Suppressor macrophage treated with lipopolysaccharide for 4 hours (primary cell): ENCODE measurements at places on chromosomes 1 and 21.
A peak's percentile ranks its signal among the peaks of the same experiment; 100 is the strongest.

GRCh38 chr21:41497008-41497407, 10.9 kb downstream of the TMPRSS2 start:
- DNase-seq = no peak

DNA sequence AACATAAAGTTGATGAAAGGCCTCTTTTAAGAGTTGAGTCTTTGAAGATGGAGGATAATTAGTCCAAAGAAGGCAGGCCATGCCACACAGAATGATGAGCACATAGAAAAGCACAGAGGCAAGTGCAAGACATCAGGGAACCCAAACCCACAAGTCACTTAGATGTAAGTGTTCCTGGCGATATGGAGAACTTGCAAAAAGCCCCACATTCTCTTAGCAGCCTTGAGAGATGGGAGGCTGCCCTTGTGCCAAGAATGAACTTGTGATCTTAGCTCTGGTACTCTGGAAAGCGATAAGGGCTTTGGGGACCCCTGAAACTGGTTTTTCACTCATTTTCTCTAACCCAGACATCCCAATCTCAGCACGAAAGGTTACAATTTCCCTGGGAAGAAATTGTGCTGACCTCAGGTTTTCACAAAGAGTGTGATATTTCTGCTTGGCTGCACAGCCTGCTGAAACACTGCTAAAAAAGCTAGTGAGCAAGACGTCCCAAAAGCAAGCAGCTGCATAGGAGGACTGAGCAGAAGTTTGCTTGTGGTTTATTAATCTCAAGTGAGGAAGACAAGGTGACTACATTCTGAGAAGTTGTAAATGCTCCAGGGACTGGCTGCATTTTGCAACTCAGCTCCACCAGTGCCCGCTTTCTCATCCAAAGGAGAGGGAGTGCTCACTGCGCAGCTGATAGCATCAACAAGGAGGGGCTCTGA, 496.9 kb upstream of the CAMK1G start:
- DNase-seq = no peak

DNA sequence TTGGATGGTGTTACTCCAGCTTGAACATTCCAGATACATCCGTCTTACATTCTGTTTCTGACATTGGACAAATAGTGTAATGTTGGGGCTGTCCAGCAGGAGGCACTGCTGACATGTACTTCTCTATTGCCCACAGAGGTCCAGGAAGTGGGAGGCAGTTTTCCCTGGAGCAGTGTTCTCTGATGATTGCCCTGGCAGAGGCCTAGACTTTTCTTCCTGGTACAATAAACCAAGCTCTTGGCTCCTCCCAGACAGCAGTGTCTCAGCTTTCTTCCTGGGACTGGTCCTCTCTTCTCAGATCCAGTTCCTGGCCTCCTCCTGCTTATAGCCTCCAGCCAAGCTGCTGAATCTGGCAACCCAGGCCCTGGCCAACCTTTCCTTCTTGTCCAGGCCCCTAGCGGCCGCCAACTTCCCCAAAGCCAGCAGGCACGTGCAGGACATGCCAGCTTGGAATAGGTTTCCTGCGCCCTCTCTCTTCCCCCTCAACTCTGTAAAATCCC, 14.9 kb upstream of the IFNLR1 start:
- DNase-seq = peak; percentile 79

DNA sequence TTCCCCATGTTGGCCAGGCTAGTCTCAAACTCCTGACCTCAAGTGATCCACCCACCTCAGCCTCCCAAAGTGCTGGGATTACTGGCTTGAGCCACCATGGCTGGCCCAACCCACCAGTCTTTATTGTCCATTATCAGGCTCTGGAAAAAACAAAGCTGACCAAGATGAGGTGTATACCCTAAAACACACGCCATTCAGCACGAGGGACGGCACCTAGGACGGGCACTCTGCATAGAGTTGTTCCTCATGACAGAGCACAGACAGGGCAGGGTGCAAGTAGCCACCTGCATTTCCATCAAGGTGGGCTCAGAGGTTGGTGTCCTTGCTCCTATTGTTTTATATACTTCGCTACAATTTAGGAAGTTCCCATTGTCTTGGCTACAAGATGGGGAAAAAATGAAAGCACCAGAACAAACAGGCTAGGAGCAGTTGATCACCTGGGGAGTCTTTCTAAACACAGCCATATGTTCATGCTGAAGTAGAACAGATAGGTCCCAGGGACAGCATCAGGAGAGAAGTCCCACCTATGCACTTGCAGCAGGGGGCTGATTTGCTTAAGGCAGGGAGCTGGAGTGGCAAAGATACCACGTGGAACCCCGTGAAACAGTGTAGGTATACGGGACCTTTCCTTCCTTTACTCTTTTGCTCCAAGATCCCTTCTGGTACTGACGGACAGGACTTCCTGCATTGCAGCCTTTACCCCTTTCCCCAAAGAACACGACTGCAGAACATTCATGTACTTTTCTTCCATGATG, 4.5 kb downstream of the KRTCAP2 start:
- DNase-seq = no peak

- no peak for DNase-seq
These were observed 39.8 kb downstream of the SNAP47 start for GRCh38 chr1:227774821-227775661.

GRCh38 chr21:43771199-43771675, 4.9 kb downstream of the CSTB start:
- DNase-seq = no peak

- no peak for DNase-seq
These were observed 14.2 kb downstream of the UCK2 start for GRCh38 chr1:165841582-165842017.

DNA sequence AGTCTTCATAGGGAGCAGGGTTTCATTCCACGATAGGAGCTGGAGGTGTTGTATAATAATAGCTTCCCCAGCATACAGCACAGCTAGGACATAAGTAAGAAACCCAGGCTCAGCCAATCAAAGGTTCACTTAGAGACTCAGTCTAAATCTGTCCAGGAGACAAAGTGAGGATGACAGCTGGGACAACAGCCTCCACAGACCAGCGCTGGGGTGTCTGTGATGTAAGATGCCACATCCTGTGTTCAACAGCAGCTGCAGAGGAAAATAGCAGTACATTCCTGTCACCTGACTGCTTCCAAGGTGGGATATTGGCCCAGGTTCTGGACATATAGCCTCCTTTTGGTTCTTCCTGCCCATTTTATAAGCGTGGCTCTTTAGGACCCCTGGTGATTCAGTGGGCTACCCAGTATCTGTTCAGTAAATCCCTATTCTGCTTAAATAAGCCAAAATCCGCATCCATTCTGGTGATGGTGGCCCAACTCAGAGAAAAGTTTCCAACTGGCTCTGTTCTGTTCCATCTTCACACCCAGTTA, 176.8 kb upstream of the SYT6 start:
- no peak for DNase-seq

DNA sequence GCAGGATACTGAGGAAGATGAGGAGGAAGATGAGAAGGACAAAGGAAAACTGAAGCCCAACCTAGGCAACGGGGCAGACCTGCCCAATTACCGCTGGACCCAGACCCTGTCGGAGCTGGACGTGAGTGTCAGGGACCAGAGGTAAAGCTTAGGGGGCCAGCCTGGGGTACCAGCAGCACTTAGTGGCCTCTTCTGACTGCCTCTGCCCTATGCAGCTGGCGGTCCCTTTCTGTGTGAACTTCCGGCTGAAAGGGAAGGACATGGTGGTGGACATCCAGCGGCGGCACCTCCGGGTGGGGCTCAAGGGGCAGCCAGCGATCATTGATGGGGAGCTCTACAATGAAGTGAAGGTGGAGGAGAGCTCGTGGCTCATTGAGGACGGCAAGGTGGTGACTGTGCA, 17.6 kb downstream of the KDF1 start:
- DNase-seq = no peak

DNA sequence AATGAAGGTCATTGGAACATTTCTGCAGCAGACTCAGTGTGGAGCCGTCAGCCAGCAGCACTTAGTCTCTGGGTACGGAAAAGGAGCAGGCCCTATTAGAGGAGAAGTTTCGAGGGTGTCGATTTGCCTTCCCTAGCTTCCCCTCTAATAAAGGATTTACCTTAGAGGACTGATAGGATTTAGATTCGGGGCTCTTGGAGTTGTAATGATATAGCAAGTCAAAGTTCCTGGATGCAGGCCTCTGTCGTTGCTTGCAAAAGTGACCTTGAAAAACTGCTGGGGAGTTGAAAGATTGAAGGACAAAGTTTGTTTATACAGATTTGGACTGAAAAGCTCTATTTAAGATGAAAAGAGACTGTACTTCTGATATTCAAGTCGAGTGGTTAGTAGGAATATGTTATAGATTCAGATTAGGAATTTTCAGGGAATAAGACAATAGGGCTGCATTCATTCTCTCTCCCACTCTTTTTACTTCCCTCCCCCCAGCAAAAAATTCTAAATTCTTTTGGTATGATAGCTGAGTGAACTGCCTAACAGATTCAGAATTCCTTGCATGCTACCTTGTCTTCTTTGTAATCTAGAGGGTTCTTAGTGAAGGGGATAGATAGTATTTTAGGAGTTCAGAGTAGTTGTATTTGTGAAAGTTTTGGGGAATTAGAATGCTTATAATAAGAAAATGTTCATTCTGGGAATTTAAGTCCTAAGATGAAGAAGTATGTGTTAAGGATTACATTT, 19.2 kb downstream of the NFYC start:
- DNase-seq = no peak

GRCh38 chr1:212762234-212762633, 29.3 kb downstream of the NSL1 start:
- no peak for DNase-seq

DNA sequence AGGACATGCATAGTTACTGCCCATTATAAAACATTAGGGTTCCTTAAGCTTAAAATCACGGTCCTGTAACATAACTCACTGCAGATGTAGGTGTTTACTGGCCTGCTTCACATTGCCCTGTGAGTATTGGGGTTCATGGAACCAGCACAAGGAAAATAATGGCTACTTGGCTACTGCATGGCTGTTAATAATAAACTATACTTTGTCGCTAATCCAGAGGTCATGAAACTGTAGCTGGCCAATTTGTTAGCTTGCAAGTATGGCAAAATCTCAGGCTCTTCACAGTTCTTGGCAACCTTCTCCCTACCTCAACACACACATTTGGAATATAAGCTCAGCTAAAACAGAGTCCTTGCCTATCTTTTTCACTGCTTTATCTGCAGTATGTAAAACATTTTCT, 274.0 kb upstream of the NR5A2 start:
- no peak for DNase-seq

GRCh38 chr1:87834151-87834550, 505.5 kb downstream of the LMO4 start:
- DNase-seq = no peak

DNA sequence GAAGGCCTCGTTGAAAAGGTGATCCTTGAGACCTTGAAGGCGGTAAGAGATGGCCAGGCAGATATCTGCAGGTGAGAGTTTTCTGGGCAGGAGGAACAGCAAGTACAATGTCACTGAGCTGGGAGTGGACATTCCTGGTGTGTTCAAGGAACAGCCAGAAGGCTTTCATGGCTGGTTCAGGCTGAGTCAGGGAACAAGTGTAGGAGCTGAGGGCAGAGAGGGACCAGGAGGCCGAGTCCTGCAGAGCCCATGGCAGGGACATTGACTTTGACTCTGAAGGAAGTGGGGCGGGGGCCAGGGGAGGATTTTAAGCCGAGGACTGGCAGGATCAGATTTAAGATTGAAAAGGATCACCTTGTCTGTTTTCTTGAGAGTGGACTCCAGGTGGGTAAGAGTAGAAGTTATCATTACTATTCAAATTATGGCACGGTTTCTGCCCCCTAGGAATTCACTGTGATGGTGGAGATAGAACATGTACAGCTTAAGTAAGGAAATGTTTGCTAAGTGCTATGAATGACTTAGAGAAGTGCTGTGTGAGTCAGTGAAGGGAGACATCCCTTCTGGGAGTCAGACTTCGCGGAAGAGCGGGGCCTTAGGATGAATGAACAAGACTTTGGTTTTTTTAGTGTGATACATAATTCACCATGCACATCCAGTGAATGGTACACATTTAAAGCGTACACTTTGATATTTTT, 202.3 kb downstream of the KIF26B start:
- DNase-seq = no peak

DNA sequence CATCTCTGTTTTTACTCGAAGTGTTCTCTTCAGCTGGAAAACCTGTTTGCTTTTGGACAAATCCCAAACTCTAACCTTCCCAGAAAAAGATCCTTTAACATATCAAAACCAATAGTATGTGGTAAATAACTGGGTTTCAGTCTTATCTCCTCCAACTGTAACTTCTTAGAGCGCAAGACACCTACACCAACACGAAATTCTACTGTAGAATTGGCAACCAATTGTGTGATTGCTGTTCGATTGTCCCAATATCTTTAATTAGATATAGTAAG, 5.8 kb upstream of the MPZL1 start:
- peak; percentile 12 for DNase-seq

DNA sequence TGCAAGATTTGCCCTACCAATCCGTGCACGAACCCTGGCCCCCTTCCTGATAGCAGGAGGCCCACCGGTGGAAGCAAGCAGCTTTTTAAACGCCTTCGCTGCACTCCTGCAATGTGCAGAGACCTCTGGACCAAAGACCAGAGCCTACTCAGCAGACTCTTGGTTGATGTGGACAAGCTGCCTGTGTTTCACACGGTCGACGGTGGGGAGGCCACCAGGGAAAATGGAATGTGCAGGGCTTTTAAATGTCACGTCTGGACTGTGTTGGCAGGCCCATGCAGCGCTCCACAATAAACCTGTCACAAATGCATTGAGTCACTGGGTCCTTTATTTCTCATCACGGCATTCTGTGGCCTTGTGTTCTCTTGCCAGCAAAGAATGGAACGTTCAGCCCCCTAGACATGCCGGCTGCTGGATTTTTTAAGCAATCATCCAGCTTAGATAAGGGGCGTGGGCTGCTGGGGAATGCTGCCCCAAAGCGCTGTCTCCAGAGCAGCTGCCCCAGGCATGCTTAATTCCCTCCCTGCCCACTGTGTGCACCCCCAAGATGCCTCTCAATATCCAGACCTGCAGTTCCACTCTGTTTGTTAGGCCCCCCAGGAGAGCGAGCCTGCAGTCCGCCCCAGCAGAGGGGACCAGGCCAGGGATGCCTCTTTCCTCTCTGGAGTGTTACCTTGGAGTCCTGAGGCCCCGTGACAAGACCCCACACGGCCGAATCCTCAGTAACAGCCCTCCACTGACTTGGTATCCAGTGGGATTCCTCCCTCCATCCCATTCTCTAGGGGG, 71.3 kb downstream of the ATP5PO start:
- DNase-seq = no peak

GRCh38 chr1:206001476-206001888, 1.7 kb downstream of the RAB7B start:
- peak; percentile 98 for DNase-seq

- peak; percentile 89 for DNase-seq
These were observed 504 bp downstream of the H6PD start for GRCh38 chr1:9235096-9235459.
